ENCODE measurements at places on chromosomes 1 and 21.

DNA sequence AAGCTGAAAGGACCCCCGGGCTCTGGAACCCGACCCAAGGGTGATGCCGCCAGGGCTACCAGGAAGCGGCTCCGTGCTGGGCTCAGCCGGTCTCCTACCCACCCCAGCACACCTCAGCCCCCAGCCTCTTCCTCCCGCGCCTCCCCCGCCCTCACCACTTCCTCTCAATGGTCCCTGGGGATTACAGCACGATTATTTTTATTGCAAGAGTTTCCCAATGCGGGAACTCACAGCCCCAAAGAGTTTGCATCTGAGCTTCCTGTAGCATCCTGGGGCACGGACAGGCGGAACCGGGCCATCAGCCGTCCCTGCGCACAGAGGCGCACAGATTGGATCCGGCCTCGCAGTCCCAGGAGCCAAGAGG lies 8.7 kb upstream of the SLX9 start:
- peak; percentile 38 for DNase-seq

GRCh38 chr1:75366595-75366994 lies 232.4 kb downstream of the LHX8 start:
- DNase-seq, result no peak

DNA sequence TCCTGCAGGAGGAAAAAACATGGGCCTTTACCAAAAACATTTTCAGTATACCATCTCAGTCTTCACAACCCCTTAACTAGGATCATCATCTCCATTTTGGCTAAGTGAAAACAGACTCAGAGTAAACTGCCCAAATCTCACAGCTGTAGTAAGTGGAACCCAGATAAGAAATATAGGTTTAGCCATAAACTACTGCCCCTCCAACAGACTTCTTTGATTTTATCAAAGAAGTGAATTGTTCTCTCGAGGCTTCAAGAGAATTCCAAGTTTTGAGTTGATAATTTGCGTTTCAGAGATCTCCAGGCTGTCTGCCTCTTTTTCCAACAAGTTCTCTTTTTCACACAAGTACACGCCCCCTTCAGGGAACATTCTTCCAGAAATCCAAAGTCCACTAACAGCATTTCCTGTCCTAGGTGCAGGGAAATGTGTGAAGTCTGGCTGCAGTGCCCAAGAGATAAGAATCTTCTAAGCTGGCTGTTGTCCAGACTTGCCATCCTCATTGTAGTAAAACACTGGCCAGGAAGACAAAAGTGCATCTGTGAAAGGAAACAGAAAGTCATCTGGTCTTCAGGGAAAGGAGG lies 30.8 kb downstream of the RNF19B start:
- peak; percentile 55 for DNase-seq

DNA sequence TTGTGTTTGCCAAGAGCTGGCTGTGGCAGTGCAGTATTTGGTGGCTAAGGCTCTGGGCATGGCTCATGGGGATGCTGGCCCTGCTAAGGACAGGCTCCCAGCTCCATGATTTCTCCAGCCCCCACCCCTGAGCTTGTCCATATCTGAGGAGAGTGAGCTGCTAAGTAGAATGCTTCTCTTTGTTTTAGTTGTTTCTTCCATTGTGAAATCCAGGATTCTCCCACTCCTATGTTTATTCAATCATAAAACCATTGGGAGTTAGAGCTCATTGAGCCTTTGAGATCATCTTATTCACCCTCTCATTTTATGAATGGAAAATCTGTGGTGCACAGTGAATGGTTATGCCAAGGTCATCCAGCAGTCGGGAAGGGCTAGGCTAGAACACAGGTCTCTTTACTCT lies 188.8 kb downstream of the TNR start:
- DNase-seq, result no peak

- DNase-seq, result no peak
Measured at GRCh38 chr21:42580076-42580792, 66.6 kb downstream of the SLC37A1 start.

- DNase-seq, result peak; percentile 27
Measured at GRCh38 chr1:104648269-104648691, 898.6 kb downstream of the AMY1C start.

- no peak for DNase-seq
Measured at GRCh38 chr1:168714012-168714411, 15.0 kb downstream of the DPT start.

DNA sequence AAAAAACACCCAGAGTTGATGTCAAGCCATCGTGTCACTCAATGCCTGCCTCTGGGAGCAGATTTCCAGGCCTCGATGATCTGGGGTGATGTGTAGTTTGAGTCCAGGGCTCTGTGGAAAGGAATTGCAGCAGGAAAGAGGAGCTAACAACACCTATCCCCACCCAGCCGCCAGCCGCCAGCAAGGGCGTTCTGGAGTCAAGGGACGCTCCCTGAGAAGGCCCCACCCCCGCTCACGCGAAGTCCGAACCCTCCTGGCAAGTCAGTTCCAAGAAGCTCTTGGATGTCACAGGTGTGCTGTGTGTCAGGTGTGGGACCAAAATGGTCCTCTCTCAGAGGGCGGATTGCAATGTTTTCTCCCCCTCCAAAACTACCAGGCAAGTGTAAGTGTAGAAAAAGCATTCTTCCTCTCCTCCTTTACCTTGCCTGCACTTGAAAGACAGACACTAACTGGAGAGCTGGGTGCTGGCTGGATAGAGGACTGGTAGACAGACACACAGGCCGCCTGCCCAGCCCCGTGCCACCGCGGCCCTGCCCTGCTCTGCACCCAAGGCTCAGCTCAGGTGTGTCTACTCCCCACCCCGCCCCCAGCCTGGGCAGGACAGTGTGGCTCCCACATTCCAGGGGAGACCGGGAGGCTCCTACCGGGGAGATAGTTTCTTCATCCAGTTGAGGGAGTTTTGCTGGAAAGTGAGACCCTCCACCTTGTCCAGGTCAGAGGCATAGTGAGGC lies 8.5 kb downstream of the AGT start:
- DNase-seq, result no peak

GRCh38 chr1:231272880-231273279 lies 31.9 kb downstream of the GNPAT start:
- DNase-seq, result no peak

DNA sequence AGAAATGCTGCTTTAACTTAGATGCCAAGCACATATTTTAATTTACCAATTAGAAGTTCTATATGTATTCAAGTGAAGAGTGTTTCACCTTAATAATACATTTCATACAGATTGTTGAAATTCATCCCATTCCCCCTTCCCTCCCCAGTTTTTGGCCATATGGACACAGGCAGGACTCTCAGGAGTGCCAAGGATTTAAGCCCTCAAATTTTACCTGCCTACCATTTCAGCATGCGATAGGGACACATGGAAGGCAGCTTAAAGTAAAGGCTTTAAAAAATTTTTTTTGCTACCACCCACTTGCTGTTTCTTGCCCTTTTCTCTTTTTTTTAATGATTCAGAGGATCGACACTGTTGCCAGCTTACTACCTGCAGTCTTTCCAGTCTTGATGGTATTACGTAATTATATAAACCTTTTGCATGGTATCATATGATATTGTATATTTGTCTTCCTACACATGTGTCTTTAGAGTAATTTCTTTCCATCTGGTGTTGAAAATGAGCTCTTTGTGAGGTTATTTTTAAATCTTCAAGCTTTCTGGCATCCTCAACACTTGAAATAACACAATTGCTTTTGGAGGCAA lies 7.0 kb downstream of the EPB41 start:
- no peak for DNase-seq

DNA sequence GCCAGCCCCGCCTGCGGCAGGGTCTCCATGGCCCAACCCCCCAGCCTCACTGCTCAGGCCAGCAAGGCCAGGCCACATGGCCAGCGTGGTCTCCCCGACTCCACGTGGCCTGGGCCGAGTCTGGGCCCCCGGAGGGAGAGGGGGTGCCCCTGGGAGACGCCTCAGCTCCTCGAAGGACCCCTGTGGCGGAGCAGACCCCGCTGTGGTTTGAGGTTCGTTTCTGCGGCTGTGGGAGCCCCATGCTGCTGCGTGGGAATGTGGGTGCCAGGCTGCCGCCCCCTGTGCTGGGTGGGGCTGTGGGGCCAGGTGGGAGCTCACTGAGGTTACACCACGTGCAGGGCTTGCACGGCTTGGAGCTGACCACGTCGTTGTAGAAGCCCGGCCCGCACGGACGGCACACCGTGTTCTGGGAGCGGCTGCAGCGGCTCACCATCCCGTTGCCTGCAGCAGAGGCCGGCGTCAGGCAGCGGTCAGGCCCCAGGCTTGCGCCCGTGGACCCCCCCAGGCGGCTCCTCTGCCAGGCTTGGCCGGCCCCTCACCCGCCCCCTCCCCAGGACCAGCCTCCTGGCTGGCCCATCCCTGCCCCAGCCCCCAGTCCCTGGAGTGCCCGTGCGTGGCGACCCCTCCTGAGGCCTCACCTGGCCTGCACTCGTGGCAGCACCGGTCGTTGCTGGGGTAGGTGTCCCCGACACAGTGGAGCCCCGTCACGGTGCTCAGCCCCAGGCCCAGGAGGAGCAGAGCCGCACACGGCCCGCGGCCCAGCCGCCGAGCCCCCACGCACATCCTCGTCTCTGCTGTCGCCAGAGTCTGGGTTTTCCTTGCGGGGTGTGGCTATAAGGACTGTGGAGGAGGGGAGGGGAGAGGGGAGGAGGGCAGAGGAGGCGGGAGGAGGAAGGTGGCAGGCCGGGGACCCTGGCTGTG lies at the start of gene TNFRSF4:
Gene TNFRSF4, minus strand, starts transcription at position 809 of the 921 bp plus-strand sequence. Its CDS starts 26 bp downstream, at position 783.
- peak; percentile 52 for DNase-seq

DNA sequence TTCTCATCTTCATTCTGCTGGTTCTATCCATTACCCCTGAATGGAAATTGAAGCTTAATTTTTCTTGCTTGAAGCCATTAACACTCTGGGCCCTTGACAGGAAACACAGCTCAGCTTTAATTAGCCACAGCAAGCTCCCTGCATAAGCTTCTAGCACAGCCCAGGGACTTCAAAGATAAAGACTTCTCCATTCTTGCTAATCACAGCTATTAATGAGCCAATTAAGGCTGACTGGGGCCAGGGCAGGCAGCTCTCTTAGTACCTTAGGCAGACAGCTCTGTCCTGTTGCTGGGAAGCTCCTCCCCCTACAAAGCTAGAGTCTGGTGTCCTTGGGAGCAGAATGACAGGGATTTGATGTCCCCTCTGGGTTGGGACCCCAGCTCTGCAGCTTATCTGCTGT lies 27.9 kb upstream of the TRABD2B start:
- no peak for DNase-seq

DNA sequence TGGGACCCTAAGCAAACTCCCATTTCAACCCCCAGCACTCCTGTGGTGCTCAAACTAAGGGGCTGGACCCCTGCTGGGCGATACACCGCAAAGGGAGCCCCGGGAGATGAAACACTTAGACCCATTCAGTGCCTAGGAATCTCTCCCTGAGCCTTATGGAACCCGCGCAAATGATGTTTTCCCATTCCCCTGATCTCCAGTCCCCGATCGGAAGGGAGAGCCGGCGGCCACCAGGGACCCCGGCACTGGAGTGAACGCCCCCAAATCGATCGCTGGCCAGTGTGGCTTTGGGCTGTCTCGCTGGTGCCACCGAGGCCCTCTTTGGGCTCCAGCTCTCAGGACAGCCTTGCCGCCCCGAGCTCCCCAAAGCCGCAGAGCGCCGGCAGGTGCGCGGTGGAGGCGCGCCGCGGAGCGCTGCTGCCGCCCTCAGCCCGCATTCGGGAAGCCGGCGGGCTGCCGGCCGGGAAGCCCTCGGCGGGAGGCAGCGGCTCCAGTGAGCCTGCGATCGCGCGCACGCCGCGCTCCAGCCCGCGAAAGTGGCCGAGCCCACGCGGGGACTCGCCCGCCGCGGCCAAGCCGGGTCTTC lies 1.1 kb downstream of the PLXNA2 start:
- no peak for DNase-seq

GRCh38 chr1:39988618-39989343 lies 33.8 kb downstream of the MFSD2A start:
- DNase-seq, result no peak

- no peak for DNase-seq
Measured at GRCh38 chr1:67393240-67393639, 37.0 kb downstream of the SERBP1 start.

- DNase-seq, result no peak
Measured at GRCh38 chr1:109131800-109132199, 17.9 kb downstream of the ELAPOR1 start.

GRCh38 chr1:204268101-204268500 lies 54.3 kb upstream of the GOLT1A start:
- no peak for DNase-seq

GRCh38 chr1:216665406-216665805 lies 57.8 kb downstream of the ESRRG start:
- DNase-seq, result no peak

GRCh38 chr1:209886219-209886536 lies 51.8 kb upstream of the SYT14 start:
- no peak for DNase-seq

DNA sequence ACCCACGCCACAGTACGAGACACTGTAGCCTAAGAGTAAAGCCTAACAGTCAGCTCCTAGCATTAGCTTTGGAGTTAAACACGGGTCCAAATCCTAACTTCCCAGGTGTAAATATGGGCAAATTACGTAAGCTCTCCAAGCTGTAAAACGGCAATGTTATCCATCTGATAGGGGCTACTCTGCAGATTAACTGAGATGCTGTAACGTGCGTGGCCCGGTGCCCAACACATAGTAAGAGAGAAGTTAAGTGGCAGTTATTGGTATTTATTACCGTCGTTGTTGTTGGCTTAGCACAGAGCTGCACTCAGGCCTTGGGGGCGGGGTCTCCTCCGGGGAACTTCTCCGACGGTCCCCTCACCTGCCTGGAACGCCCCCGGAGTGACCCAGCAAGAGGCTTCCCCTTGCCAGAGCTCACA lies 457 bp downstream of the TRAPPC3 start:
- DNase-seq, result no peak

- peak; percentile 29 for DNase-seq
Measured at GRCh38 chr1:197774466-197775281, 606 bp downstream of the DENND1B start.

- no peak for DNase-seq
Measured at GRCh38 chr1:17466359-17466758, 26.9 kb upstream of the RCC2 start.

GRCh38 chr1:36349839-36350238 lies 26.4 kb upstream of the EVA1B start:
- no peak for DNase-seq

DNA sequence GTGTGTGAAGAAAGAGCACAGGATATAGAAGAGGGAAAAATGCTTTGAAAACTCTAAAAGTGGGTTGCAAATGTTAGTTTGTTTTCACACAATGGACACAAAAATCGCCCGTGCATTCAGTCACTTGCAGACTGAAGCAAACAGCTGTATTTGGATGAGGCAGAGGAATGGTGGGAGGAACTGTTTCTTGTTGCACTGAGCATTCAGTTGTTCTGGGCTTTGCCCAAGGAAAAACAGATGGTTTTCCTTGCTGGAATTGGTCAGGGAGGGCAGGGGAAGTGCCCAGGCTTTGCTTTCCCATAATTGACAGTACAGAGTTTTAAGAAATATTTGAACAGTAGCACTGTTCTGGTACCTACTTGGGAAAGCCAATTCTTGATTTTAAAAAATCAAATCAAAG lies 19.5 kb upstream of the WARS2 start:
- no peak for DNase-seq

All from SW480 (cell line).